Activated T-helper 1 cell treated with anti-CD3 and anti-CD28 coated beads, Interleukin-12 subunit alpha, Interleukin-12 subunit beta, Interleukin-2, Interleukin-4 antibody, amounts not matched to agents 30 ng/mL and 10 ng/mL and 1 ng/mL, durations not matched to agents 14 hours and 24 hours and 36 hours (primary cell): ENCODE measurements at places on chromosomes 1 and 21.

GRCh38 chr1:217363319-217363718 is 267.6 kb downstream of the GPATCH2 start:
- DNase-seq, result no peak

- no peak for DNase-seq
Observed at GRCh38 chr1:212644866-212645545, 36.4 kb downstream of the ATF3 start.

DNA sequence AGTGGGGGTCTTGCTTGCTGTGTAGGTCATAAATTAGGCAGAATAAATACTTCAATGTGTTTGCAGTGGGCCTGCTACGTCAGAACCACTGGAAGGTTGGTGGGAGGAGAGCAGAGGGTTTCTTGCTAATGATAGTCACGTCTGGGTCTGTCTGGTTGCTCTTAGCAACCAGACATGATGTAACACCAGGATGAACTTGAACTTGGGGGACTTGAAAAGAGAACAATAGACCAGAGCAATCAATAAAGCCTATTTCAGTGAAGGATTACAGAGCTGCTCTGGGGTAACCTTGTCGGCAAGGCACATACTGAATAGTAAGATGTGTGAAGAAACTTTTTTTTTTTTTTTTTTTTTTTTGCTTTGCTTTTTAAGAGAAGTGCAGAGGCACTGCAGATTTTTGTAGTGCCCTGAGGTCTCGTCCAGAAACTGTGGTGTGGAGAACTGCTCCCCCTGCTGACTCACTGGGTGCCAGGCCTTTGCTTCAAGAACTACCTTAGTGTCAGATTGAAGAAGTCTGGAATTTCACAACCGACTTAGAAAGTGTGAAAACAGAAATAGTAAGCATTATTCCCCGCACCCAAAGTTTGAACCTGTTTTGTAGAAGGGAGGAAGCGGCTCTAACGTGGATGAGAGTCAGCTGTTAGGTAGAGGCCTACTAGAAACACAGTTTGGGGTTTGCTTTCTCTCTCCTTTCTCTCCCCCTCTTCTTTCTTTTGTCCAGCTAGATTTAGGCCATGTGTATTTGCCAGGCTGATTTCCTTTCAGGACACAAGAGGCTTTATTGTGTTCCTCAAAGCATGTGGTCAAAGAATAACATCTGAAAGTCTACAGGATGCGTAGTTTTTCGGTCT is 271.6 kb downstream of the TM2D1 start:
- peak; percentile 48 for DNase-seq

GRCh38 chr1:232922485-232922884 is 27.9 kb upstream of the NTPCR start:
- no peak for DNase-seq

GRCh38 chr21:26795866-26796329 is 49.3 kb downstream of the ADAMTS1 start:
- no peak for DNase-seq

DNA sequence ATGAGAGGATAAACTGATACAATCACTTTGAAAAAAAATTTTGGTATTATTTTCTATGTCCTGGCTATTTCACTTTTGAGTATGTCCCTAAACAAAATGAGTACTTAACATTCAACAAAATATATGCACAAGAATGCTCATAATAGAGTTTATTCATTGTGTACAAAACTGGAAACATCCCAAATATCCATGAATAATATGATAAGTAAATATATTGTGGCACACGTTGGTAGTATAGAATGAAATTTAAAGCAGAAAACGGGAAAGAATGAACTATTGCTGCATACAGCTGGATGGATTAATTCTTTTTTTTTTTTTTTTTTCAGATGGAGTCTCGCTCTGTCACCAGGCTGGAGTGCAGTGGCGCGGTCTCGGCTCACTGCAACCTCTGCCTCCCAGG is 725.2 kb downstream of the LTN1 start:
- no peak for DNase-seq

DNA sequence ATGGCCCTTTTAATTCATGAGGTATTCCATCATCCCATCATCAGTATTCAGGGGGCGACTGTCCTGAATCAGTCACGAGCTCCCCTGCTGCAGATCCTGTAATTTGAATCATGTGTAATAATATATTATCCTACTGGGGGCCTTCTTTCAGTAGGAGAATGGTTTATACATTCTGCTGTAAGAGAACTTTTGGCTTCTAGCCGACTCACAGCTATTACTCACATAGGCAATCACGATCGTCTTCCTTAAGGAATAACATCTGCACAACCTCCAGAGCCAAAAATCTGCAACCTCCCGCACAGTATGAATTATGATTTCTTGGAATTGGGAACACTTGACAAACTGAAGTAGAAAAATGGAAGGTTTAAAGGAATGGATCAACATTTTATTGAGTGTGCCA is 343.0 kb downstream of the USP25 start:
- no peak for DNase-seq

- DNase-seq, result no peak
Observed at GRCh38 chr1:1084372-1085170, 10.5 kb upstream of the RNF223 start.

DNA sequence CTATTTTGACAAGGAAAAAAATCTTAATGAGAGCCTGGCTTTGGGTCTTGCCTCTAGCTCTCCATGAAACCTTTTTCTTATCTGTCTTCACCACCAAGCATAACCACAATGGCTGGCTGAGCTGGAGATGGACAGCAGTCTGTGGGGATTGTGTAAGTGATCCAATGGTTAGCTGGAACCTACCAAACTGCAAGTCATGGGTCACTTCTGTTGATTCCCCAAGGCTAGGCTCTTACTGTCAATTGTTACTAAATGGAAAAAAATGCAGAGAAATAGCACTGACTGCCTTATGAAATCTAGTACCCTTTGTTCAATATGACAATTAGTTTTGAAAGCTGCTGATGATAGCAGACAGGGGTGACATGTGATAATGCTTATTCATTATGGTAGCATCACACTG is 359.0 kb downstream of the ST6GALNAC3 start:
- no peak for DNase-seq

DNA sequence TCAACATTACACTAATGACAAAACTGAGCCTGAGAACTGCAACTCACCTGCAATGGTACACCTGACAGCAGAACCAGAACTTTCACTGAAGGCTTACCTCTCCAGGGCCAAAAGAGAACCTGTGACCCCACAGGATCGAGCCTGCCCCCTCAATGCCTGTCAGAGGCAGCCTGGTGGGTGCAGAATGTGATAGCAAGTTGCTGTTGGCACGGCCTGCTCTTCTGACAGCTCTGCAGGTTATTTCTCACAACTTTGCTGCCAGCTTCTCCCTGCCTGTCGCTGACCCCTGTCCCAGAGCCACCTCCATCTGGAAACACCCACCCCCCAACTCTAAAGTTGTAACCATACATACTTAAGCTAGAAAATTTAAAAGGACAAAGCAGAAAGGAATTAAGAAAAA is 35.2 kb downstream of the HIVEP3 start:
- no peak for DNase-seq

DNA sequence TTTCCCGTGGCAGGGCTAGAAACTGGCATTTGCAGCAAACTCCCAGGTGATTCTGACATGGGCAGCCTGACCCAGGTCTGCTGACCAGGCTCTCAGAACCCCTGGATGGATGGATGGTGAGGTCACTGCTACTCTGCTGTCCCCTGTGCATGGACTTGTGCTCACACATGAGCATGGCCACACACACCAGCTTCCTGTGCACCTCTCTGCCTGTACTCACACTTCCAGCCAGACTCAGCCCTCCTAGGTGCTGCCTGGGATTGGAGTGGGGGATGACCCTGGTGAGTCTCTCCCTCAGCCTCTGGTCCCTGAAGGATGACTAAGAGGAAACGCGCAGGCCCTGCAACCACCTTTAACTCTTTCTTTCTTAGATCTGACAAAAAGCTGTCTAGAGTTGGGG is 361.1 kb downstream of the HHAT start:
- no peak for DNase-seq

DNA sequence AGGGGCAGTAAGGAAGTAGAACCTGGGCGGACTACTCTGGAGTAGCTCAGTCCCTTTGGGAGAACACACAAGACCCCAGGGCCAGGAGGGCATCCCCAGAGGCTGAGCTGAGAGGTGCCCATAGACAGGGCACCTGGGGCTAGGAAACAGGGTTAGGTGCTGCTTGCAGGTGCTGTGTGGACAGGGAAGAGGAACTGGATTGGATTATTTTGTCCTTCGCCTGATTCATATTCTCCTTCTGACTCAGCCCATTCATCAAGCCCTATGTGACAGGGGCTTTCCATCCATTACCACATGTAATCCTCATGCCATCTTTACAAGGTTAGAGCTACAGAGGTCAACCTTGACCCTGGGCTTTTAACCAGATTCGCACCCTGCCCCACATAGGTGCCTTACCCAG is 183.9 kb downstream of the C1orf94 start:
- DNase-seq, result no peak

DNA sequence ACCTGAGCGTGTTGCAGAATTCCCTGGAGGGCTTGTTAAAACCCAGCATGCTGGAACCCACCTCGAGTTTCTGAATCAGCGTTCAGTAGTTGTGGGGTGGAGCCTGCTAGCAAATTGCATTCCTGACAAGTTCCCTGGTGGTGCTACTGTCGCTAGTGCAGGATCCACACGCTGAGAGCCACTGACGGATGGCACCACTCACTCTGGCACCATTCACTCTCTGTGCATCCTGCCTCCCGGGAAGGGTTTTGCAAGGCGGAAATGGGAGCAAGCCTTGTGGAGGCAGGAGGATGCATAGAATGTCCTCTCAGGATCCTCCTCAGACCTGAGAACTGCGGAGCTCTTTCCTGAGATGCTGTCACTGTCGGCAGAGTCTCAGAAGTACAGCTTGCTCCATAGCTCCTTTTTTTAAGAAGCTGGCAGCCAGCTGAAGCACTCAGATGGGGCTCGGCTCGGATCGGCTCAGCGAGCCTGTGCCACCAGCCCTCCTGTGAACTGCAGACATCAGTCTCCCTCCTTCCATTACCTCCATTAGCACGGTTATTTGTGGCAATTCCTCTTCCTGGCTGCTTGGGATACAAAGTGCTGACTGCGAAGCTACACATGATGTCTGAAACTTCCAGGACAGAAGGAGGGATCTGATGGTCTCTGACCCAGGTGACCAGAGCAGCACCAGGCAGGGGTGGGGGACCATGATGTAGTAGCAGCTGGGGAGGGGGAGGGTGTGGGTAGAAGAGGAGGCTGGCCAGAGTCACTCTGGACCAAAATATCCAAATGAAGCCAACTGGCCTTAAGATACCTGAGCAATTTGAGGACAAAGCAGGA is 89.6 kb downstream of the C1orf94 start:
- DNase-seq, result no peak

- DNase-seq, result no peak
Observed at GRCh38 chr1:237316352-237316751, 274.4 kb downstream of the RYR2 start.

- DNase-seq, result no peak
Observed at GRCh38 chr1:193794239-193794638, 607.8 kb upstream of the B3GALT2 start.

DNA sequence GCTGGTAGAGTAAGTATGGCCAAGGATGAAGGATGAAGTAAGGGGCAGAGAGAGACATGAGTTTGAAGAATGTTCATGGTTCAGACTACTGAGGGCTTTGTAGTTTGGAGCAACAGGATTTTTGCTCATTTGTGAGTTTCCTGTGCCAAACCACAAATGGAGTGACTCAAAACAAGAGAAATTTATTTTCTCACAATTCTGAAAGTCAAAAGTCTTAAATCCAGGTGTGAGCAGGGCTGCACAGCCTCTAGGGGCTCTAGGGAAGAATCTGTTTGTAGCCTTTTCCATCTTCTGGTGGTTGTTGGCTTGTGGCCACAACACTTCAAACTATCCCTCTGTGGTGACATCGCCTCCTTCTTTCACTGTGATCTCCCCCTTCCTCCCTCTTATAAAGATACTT is 58.9 kb downstream of the RHOU start:
- DNase-seq, result peak; percentile 49

GRCh38 chr1:151251656-151252470 is 2.7 kb upstream of the PSMD4 start:
- DNase-seq, result peak; percentile 48

DNA sequence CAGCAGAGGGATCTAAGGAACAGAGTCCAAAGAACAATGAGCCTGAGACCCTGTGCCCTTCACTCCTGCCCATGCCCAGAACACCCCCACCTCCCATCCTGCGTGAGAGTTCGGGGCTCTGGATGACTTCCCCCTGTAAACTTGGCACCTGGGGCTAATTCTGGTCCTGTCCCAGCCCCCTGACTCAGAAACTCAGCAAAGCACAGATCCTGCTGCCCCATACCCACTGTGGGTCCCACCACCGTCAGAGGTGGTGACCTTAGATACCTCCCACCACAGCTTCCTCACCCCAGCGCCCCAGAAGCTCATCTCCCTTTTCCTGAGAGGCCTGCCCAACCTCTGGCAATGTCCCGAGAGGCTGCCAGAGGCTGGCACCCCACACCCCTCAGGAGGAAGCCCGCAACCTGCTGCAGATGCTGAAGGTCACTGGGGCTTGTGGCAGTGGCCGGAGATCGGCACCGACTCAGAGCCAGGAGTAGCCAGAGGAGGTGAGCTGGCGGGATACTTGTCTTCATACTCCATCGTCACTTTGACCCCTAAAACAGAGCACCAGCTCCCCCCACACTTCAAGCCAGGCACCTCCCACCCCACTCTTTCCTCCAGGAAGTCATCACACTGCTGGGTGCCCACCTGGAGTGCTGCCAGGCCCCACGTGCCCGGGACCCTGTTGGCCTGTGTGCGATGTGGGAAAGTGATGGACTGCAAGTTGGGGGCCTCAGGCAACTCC is 111.6 kb upstream of the IFFO2 start:
- DNase-seq, result no peak

- DNase-seq, result no peak
Observed at GRCh38 chr1:84603941-84604830, 29.9 kb upstream of the CTBS start.

GRCh38 chr1:206904423-206905142 is 7.3 kb downstream of the IL24 start:
- no peak for DNase-seq

- DNase-seq, result no peak
Observed at GRCh38 chr1:27339213-27339612, 2.6 kb upstream of the SYTL1 start.
